Esophagus squamous epithelium (tissue), 5 donors: ENCODE measurements at places on chromosomes 13 and 19.

DNA sequence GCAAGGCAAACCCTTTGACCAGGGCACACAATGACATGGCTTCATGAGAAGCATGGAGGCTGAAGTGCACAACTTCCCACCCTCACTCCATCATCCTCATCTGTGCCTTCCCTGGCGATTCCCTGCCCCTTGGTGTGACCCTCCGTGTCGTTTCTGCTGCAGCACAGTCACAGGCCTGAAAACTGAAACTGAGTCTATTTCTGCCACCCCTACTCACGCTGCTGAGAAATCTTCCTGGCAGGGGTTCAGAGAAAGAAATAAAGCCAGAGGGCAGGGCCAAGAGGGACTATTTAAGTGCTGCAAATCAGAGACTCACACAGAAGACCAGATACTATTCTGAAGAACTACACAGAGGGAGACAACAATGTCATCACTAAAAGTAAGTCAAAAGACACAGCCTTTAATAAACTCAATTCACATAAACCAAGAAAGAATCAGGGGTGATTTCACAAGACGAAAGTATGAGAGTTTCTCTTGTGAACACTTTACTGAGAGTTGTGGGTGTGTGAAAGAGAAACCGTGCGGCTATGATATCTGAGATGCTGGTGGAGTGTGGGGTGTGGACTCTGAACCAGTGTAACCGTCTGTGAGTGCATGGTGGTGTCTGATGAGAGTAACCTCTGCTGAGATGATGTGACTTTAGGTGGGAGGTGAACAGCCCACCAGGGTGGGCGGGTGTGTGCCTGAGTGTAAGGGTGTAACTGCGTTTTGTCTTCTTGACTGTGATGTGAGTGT is 23.5 kb downstream of the LGALS16 start:
- DNase-seq = no peak

- no peak for DNase-seq
These were observed 45.1 kb upstream of the DOCK9 start for GRCh38 chr13:99022941-99023340.

DNA sequence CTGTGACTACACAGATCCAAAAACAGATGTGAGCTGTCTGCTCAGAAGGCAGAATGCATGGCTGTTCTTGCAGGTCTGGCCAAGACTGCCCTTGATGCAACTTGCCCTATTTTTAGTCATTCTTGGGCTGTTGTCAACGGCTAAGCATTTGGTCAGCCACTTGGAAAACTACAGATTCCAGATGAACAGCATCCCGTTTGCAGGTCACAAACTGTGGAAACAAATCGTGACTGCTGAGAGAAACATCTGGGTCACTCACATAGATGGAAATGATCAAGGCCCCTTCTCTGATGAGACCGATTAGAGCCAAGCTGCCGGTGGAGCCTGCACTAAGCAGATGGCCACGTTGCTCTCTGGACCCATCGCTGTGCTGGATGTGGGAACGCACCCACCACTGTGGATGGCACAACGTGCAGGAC is 15.4 kb upstream of the METTL21C start:
- DNase-seq = no peak

DNA sequence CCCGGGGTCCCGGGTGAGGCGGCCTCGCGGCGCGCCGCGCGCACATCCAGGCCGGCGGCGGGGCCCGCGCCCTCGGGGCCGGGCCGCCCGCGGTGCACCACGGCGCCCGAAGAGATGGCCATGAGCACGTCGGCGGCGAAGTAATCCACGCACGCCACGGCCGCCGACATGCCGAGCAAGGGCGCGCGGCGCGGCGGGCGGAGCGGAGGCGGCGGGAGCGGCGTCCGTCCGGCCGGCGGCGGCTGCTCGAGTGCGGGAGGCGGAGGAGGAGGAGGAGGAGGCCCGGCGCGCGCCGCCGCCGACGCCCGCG is at the start of gene KLF16:
Gene KLF16 (minus strand): TSS at position 252 of the 310 bp plus-strand sequence. CDS start 82 bp downstream, at position 170.
- DNase-seq = no peak

DNA sequence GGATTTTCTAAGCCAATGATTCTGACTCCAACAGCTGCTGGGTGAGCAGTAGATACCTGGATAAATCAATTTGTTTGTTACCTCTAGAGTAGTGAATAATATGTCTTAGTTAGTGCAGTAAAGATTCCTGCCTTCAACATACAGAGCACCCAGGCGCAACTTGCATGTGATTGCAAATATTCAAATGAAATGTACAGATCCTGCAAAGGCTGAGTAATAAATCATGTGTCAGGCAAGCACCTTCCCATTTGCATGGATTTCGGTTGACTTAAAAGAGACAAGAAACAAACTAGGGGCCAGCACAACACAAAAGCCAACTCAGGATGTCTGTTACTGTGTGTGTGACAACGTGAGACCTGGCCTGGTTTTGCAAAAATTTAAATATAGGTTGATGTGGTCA is 79.7 kb downstream of the TNFSF11 start:
- no peak for DNase-seq
